Uterus (tissue), 4 donors: ENCODE measurements at places on chromosomes 5 and 9. TPM values are rescaled to one million over a fixed set of nuclear protein-coding genes. Genes with fewer than 3 reads are reported as not detected.

The IRX4 gene
- not detected for total RNA-seq

DNA sequence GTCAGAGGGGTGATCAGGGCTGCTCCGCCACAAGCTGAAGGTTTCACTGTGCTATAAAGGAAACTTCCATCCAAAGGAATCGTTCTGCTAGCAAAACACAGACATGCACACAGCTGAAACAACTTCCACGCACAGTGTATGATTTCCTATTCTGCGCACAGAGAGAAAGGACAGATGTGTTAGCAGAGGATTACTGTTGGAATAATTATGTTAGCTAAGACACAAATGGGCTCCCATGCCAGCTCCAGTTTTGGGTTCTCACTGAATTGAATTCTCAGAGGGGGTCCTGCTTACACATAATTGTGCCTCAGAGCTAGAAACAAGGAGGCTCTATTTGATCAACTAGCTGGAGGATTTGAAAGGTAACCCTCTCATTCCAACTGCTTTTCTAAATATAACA is 352.4 kb downstream of the IRX2 start:
- no peak overlapping the region for H3K27ac ChIP-seq
- no peak overlapping the region for H3K4me3 ChIP-seq
- H3K4me1 ChIP-seq = no peaks in the 10 kb centered on the region
- no peaks in the 10 kb centered on the region for H3K36me3 ChIP-seq
- no peak for DNase-seq
- no peaks in the 10 kb centered on the region for H3K27me3 ChIP-seq

The WNT8A gene
- not detected for total RNA-seq

The SPATA9 gene
- total RNA-seq = 1.6 TPM

DNA sequence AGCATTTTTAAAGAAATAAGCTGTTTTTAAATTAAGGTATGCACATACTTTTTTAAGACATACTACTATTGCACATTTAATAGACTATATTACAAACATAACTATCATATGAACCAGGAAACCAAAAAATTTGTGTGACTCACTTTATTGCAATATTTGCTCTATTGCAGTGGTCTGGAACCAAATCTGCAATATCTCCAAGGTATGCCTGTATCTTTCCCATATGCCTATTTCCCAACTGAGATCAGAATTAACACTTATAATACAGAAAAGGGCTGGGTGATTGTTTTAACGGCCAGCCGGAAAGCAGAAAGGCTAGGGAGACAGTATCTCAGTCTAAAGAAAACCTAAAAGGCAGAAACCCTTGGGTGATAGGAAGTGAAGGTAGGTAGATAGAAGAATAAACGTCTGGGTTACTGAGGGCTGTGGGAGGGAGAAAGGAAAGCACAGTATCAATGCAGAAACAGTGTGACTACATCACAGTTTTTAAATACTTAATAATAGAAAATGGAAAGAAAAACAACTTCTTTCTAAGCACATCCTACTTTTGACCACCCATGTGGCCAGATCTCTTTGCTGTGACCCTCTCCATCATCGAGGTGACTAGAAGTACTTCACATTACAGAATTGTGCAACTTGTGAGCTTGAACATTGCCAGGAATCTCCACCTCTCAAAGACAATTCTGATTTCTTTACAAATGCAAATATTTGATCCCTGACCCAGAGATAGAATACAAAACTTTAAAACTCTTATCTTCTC is 126.4 kb downstream of the LPAR1 start:
- no peaks in the 10 kb centered on the region for H3K36me3 ChIP-seq
- no peaks in the 10 kb centered on the region for H3K4me1 ChIP-seq
- peak overlapping the region; percentile 58 for H3K27ac ChIP-seq
- no peaks in the 10 kb centered on the region for H3K27me3 ChIP-seq
- no peak overlapping the region for H3K4me3 ChIP-seq

The KCNT1 gene
- not detected for total RNA-seq

The SPINK5 gene
- total RNA-seq = 0.73 TPM

DNA sequence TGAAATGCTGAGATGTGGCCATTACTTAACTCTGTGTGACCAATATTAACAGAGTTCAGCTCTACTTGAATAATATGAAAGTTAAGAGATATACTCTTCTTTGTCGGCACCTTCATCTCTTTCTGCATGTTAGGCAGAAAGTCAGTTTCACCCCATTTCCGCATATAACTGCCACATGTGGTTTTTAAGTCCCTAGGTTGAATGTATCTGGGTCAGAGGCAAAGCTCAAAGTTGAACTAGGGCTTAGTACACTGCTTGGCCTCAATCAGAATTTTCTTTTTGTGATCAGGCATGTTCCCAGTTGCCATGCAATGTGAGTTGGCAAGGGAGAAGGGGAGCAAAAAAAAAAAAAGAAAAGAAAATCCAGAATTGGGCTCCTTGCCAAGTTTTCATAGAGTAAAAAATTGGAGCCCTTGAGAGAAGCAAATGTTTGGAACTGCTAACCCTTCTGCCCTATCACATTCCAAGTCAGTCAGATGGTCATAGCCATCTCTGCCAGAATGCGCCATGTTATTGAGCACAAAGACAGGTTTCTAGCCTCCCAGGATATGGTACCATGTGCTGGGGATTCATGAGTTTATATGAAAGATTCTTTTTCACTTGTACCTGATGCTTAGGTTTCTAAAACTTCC is 251.2 kb upstream of the RORB start:
- H3K36me3 ChIP-seq = no peaks in the 10 kb centered on the region
- H3K4me3 ChIP-seq = no peak overlapping the region
- DNase-seq = no peak
- no peak overlapping the region for H3K27ac ChIP-seq
- no peaks in the 10 kb centered on the region for H3K4me1 ChIP-seq

DNA sequence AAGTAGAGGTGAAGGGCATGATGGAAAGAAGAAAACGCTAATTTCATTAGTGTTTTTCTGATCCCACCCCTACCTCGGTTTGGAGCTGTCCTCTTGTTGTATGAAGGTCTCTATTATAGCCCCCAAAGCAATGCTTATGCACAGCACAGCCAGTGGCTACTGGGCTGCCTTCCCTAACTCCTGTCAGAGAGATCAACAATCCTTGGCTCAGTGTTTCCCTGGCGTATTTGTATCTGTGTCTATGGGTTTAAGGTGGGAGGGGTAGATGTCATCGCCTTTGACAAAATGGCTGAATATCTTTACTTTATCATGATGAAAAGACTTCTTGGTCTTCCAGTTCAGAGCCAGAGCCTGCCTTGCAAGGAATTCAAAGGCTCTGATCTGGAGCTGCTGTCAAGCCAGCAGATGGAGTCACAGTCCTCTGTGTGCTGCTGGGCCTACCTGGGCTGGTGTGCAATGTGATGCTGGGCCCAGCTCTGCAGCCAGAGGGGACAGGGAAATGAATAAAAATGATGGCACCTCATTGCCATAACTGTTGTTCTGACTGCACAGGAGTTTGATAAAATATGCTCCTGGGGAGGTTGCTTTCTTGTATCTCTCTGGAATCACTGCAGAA is 20.1 kb upstream of the HSPA9 start:
- H3K27me3 ChIP-seq = no peaks in the 10 kb centered on the region
- H3K4me3 ChIP-seq = no peak overlapping the region
- H3K27ac ChIP-seq = no peak overlapping the region
- no peaks in the 10 kb centered on the region for H3K4me1 ChIP-seq

DNA sequence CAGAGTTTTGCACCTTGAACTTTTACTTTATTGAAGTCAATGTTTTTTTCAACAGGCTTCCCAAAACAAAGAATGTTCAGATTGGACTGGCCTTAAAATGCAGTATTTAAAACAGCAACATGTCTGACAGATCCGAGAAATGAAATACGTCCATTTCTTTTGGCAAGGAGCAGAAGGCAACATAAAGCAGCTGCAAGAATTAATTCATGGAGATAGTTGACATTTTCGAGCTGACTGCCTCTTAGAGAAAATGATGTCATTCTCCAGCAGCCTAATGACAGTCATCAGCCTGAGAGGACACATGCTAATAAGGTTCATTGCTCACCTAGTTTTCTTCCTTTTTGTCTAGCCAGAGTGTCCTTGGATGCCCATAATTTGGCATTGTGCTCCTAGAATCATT is 232.2 kb upstream of the SEMA6A start:
- no peak overlapping the region for H3K27ac ChIP-seq
- no peak overlapping the region for H3K4me3 ChIP-seq
- no peak for DNase-seq
- H3K4me1 ChIP-seq = no peaks in the 10 kb centered on the region

The RHOBTB3 gene
- 87.1 TPM for total RNA-seq

The SELENOP gene
- 758 TPM for total RNA-seq

The ANP32B gene
- 9.3 TPM for total RNA-seq
